ENCODE measurements at places on chromosomes 4 and X. TPM values are rescaled to one million over a fixed set of nuclear protein-coding genes. Genes with fewer than 3 reads are reported as not detected.

- no peaks in the 10 kb centered on the region for H3K36me3 ChIP-seq
- H3K4me1 ChIP-seq, result no peaks in the 10 kb centered on the region
- no peak overlapping the region for H3K27ac ChIP-seq
Observed at GRCh38 chrX:102711872-102712215, 404 bp upstream of the GPRASP2 start.

DNA sequence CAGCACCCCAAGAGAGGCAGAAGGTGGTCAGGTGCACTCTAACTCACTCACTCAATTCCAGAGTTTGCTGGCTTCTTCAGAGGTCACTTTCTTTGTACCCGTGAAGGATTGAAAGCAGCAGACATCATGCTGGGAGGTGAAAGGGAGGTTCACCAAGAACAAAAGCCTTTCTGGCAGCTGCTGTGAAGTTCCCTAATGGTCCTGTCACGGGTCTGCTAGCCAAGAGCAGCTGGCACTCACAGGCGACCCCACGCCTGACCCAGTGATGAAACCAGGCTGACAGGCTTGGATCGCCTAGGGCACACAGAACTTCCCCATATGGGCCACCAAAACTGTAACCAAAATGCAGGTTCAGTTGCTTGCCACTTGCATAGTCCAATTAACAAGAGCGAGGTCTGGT, 11.8 kb downstream of the NUDT11 start:
- H3K27ac ChIP-seq, result no peak overlapping the region
- no peak for DNase-seq
- H3K27me3 ChIP-seq, result no peaks in the 10 kb centered on the region
- H3K4me1 ChIP-seq, result no peaks in the 10 kb centered on the region
- no peaks in the 10 kb centered on the region for H3K36me3 ChIP-seq

Gene PNMA6A
- 4.2 TPM for total RNA-seq

Gene NSDHL
- total RNA-seq, result 14.3 TPM

Gene TBCK
- 50.0 TPM for total RNA-seq

Data from kidney (tissue), 22 donors.